ENCODE measurements at places on chromosomes 12 and 14. TPM values are rescaled to one million over a fixed set of nuclear protein-coding genes. Genes with fewer than 3 reads are reported as not detected.
A peak's percentile ranks its signal among the peaks of the same experiment; 100 is the strongest.

Gene TPH2
- not detected for total RNA-seq

Gene TMTC1
- total RNA-seq, result not detected

- H3K27me3 ChIP-seq, result no peaks in the 10 kb centered on the region
- no peak for DNase-seq
- peak overlapping the region; percentile 25 for H3K4me3 ChIP-seq
- peak overlapping the region; percentile 76 for H3K27ac ChIP-seq
- H3K4me1 ChIP-seq, result peaks cover 10% of the 10 kb centered on the region
These were observed 748.8 kb downstream of the C12orf50 start for GRCh38 chr12:87280356-87280755.

DNA sequence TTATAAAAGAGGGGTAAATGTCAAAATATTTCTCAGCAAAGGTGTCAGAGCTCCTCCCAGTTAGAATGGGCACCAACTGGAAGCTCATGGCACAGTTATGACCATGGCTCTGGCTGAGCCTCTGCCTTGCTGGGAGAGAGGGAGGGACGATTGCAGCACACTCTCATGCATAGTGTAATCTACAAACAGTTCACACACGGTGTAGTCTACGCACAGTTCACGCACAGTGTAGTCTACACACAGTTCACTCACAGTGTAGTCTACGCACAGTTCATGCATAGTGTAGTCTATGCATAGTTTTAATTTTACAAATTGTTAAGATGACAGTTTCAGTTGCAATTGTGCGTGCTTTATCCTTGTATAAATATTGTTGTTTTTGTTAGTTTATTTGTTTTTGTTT lies 1474.6 kb upstream of the TMEM132C start:
- no peak overlapping the region for H3K27ac ChIP-seq
- no peaks in the 10 kb centered on the region for H3K36me3 ChIP-seq
- H3K4me1 ChIP-seq, result no peaks in the 10 kb centered on the region
- DNase-seq, result no peak
- H3K27me3 ChIP-seq, result no peaks in the 10 kb centered on the region

Gene SRRM4
- not detected for total RNA-seq

- H3K4me1 ChIP-seq, result no peaks in the 10 kb centered on the region
- peaks cover 6% of the 10 kb centered on the region for H3K27me3 ChIP-seq
- H3K27ac ChIP-seq, result no peak overlapping the region
- H3K36me3 ChIP-seq, result no peaks in the 10 kb centered on the region
- DNase-seq, result no peak
These were observed 330.5 kb downstream of the AACS start for GRCh38 chr12:125395583-125396215.

GRCh38 chr12:92621833-92622232 lies 81.0 kb upstream of the PLEKHG7 start:
- H3K27me3 ChIP-seq, result peaks cover 2% of the 10 kb centered on the region
- no peak overlapping the region for H3K27ac ChIP-seq
- no peak for DNase-seq
- no peaks in the 10 kb centered on the region for H3K4me1 ChIP-seq

Gene IFI27
- total RNA-seq, result not detected

GRCh38 chr14:52325126-52325525 lies 11.0 kb downstream of the PTGER2 start:
- H3K4me1 ChIP-seq, result peaks cover 28% of the 10 kb centered on the region
- peaks cover 16% of the 10 kb centered on the region for H3K27me3 ChIP-seq
- H3K4me3 ChIP-seq, result peak overlapping the region; percentile 33

DNA sequence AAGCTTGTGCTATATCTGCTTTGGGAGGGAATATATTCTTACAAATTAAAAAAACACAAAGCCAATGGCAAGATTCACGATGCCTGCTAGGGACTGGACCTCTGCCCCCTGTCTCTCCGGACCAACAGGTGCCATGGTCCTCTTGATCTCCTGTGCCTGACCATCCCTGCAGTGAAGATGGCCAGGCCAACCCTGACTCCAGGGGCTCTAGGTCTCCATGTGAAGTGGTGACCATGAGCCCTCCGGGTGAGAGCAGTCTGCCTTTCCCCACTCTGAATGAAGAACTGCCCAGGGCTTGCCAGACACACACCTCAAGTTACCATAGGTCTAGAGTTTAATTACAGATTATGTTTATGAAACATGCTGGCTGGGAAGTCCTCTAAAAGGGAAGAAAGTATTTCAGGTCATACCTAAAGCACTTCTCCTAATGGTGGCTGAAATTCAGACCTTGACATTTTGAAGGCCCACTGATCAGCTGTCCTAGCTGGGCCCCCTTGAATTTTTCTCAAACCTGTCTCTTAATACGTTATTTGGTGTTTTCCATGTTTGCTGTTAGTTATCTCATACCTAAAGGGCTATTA lies 1.4 kb downstream of the ARHGDIB start:
- H3K4me1 ChIP-seq, result peaks cover 83% of the 10 kb centered on the region
- peak overlapping the region; percentile 98 for H3K27ac ChIP-seq
- H3K27me3 ChIP-seq, result no peaks in the 10 kb centered on the region
- H3K4me3 ChIP-seq, result peak overlapping the region; percentile 96

Gene MDP1
- 16.3 TPM for total RNA-seq

- no peaks in the 10 kb centered on the region for H3K36me3 ChIP-seq
- DNase-seq, result no peak
- H3K4me3 ChIP-seq, result no peak overlapping the region
- no peaks in the 10 kb centered on the region for H3K27me3 ChIP-seq
- no peaks in the 10 kb centered on the region for H3K4me1 ChIP-seq
- no peak overlapping the region for H3K27ac ChIP-seq
These were observed 132.4 kb downstream of the TPH2 start for GRCh38 chr12:72071030-72071429.

Gene RPS6KL1
- total RNA-seq, result 5.2 TPM

GRCh38 chr14:65333943-65334687 lies 78.4 kb upstream of the FUT8 start:
- peak overlapping the region; percentile 64 for H3K27ac ChIP-seq
- no peaks in the 10 kb centered on the region for H3K27me3 ChIP-seq
- peak overlapping the region; percentile 55 for H3K4me3 ChIP-seq
- no peaks in the 10 kb centered on the region for H3K36me3 ChIP-seq

DNA sequence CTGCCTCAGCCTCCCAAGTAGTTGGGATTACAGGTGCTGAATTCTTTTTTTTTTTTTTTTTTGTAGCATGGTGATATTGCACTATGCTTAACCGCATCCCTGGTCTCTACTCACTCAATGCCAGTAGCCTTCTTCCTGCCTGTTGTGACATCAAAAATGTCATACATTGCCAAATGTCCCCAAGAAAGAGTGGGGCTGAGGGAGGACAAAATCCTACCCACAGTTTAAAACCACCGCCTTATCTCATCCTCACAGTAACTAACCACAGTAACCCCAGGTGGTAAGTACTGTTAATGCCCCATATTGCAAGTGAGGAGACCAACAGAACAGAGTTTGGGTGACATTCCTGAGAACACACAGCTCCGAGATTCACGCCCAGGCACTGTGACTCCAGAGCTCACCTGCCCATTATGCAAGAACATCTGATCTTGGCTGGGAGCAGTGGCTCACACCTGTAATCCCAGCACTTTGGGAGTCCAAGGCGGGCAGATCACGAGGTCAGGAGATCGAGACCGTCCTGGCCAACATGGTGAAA lies 19.6 kb downstream of the MORN3 start:
- H3K27me3 ChIP-seq, result no peaks in the 10 kb centered on the region
- DNase-seq, result no peak
- H3K4me3 ChIP-seq, result no peak overlapping the region
- H3K4me1 ChIP-seq, result no peaks in the 10 kb centered on the region

- no peak for DNase-seq
- no peaks in the 10 kb centered on the region for H3K27me3 ChIP-seq
- H3K4me3 ChIP-seq, result peak overlapping the region; percentile 97
- peak overlapping the region; percentile 86 for H3K27ac ChIP-seq
- H3K36me3 ChIP-seq, result peaks cover 8% of the 10 kb centered on the region
These were observed 1.5 kb downstream of the CORO1C start for GRCh38 chr12:108729612-108730364.

GRCh38 chr14:105229099-105229655 lies 19.2 kb upstream of the BTBD6 start:
- no peaks in the 10 kb centered on the region for H3K4me1 ChIP-seq
- no peaks in the 10 kb centered on the region for H3K27me3 ChIP-seq
- H3K4me3 ChIP-seq, result no peak overlapping the region
- DNase-seq, result no peak
- no peak overlapping the region for H3K27ac ChIP-seq

- no peak overlapping the region for H3K4me3 ChIP-seq
- H3K27ac ChIP-seq, result no peak overlapping the region
- DNase-seq, result no peak
- no peaks in the 10 kb centered on the region for H3K27me3 ChIP-seq
- no peaks in the 10 kb centered on the region for H3K4me1 ChIP-seq
- H3K36me3 ChIP-seq, result no peaks in the 10 kb centered on the region
These were observed 316.8 kb downstream of the BCL11B start for GRCh38 chr14:98955036-98955740.

Gene ACOT2
- total RNA-seq, result 13.8 TPM

Gene PRB2
- total RNA-seq, result not detected

DNA sequence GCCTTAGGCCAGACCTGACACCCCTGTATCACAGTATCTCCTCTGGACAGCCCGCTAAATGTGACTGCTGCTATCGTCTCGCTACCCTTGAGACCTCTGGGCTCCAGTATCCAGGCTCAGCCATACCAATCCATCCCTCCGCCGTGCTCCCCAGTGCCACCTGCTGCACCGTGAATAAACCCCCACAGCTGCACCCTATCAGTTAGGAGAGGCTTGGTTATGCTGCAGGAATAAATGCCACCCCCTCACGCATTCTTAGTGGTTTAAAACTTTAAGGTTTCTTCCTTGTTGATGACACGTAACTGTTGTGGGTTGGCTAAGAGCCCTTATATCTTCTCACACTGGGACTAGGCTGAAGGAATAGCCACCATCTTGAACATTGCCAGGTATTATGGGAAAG lies 12.1 kb downstream of the CCDC63 start:
- no peak overlapping the region for H3K27ac ChIP-seq
- H3K36me3 ChIP-seq, result no peaks in the 10 kb centered on the region
- peaks cover 8% of the 10 kb centered on the region for H3K4me1 ChIP-seq

Gene HOXC9
- not detected for total RNA-seq

- peak overlapping the region; percentile 52 for H3K4me3 ChIP-seq
- H3K4me1 ChIP-seq, result peaks cover 26% of the 10 kb centered on the region
- no peak overlapping the region for H3K27ac ChIP-seq
- DNase-seq, result no peak
- no peaks in the 10 kb centered on the region for H3K36me3 ChIP-seq
These were observed 86.5 kb downstream of the PAPOLA start for GRCh38 chr14:96588410-96589257.

GRCh38 chr14:77580477-77580876 lies 36.0 kb downstream of the SPTLC2 start:
- peaks cover 27% of the 10 kb centered on the region for H3K36me3 ChIP-seq
- no peak overlapping the region for H3K27ac ChIP-seq
- no peaks in the 10 kb centered on the region for H3K27me3 ChIP-seq
- no peak for DNase-seq
- peaks cover 28% of the 10 kb centered on the region for H3K4me1 ChIP-seq

All from activated B cell treated with CpG ODN at 0.5 μM for 24 hours (primary cell).